ENCODE measurements at places on chromosomes 12 and 14. TPM values are rescaled to one million over a fixed set of nuclear protein-coding genes. Genes with fewer than 3 reads are reported as not detected.

OS9 gene
- 325 TPM for total RNA-seq

LMNTD1 gene
- total RNA-seq, result not detected

WNT1 gene
- total RNA-seq, result not detected

KSR2 gene
- total RNA-seq, result 2.9 TPM

DNA sequence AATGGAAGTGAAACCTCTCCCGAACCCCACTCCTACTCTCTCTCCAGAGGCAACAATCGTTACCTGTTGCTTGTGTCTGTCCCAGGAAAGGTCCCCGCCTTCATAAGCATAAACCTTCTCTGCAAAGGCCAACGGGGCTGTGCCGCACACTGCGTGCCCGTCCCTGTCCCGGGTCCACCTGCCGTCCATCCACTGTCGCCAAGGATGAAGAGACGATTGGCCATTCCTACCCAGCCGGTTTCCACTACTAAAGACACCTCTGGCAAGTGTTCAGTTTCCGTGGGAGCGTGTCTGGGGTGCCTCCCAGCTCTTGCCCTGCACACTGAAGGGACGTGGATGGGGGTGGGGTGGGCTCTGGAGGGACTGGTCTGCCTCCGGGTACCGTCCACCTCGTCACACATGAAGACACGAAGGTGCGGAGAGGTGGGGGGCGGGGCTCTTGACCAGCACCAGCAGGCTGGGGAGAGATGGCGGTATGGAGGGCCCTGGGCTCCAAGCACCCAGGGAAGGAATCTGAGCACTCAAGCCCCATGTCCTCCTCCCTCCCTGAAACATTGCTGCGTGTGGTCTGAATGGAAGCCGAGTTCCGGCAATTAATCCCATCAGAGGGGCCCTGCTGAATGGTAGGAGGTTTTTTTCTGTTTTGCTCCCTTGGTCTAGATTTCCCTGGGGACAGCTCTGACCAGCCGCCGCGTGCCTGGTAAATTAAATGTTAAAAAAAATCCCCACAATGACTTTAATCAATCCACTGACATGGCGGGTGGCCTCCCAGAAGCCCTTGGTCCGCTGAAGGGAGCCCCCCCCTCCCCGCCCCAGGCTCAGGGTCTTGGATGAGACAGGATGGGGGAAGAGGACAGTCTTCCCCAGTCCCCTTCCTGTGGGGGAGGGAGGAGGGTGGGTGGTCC, 4.1 kb upstream of the KIF26A start:
- peaks cover 16% of the 10 kb centered on the region for H3K27me3 ChIP-seq
- H3K4me3 ChIP-seq, result no peak overlapping the region
- no peak overlapping the region for H3K27ac ChIP-seq

DNA sequence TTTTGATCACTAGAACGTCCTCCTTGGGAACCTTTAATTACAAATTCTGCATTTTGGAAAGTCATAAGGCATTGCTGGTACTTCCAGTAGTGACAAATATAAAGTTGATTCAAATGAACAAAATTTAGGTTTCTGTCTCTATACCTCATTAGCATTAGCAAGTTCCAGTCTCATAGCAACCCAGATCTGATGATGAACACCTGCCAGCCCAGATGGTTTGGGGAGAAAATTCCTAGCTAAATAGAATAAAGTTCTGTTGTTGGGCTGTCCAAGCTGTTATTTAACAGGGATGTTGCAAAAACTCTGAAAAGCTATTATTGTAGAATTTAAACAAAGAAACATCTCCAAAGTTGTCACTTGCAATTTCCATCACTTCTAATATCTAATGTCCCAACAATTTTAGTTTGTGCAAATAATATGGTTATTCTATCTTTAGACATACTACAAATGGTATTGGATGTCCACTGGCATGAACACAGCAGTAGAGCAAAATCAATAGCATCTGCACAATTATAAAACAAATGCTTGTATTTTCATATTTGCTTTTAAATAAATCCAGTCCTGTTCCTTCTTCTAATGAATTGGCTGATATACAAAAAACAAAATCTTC, 299.4 kb downstream of the SLC16A7 start:
- no peaks in the 10 kb centered on the region for H3K27me3 ChIP-seq
- no peak overlapping the region for H3K4me3 ChIP-seq
- DNase-seq, result no peak
- no peaks in the 10 kb centered on the region for H3K4me1 ChIP-seq

- H3K27me3 ChIP-seq, result no peaks in the 10 kb centered on the region
- H3K36me3 ChIP-seq, result no peaks in the 10 kb centered on the region
- no peak for DNase-seq
- H3K4me3 ChIP-seq, result no peak overlapping the region
- no peak overlapping the region for H3K27ac ChIP-seq
Measured at GRCh38 chr14:22071006-22071405, 397.4 kb upstream of the OR4E1 start.

DNA sequence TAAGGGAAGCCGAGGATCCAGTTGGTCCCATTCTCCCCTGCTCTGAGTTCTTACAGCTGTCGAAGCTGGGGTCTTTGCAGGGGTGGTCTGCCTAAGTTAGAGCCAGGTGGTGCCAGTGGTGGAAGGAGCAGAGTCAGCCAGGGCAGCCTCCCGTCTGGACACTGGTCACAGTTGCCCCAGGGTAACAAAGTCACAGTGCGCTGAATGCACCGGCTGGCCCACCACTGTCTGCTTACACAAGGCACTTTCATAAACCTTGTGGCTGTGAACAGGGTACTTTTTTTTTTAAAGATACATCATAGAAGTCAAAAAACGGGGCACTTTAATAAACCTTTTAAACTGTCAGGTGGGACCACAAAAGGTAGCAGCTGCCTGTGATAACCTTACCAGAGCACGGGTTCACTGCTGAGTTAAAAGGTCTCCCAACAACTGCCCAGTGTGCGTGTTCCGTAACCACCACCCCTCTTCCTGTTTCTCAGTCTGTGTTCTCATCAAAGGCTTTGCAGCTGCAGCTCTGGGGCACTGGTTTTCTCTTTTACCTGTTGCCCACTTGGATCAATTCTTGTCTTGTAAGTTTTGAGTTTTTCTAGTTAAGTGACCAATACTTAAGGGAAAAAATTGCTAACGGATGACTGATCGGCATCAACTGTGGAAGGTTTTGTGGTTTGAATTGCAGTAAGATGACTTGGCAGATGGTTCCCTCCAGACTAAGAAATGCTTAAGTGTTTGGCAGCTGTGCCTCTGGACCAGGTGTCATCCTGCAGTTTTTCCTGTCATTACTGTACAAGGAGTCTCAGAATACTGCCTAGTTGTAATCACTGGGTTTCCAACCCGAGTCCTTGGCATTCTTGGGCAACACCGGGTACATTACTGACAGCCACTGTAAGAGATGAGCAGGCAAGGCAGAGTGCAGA, 55.9 kb downstream of the DYNC1H1 start:
- no peak overlapping the region for H3K4me3 ChIP-seq
- no peak for DNase-seq
- no peak overlapping the region for H3K27ac ChIP-seq
- no peaks in the 10 kb centered on the region for H3K4me1 ChIP-seq
- peaks cover 74% of the 10 kb centered on the region for H3K36me3 ChIP-seq

DNA sequence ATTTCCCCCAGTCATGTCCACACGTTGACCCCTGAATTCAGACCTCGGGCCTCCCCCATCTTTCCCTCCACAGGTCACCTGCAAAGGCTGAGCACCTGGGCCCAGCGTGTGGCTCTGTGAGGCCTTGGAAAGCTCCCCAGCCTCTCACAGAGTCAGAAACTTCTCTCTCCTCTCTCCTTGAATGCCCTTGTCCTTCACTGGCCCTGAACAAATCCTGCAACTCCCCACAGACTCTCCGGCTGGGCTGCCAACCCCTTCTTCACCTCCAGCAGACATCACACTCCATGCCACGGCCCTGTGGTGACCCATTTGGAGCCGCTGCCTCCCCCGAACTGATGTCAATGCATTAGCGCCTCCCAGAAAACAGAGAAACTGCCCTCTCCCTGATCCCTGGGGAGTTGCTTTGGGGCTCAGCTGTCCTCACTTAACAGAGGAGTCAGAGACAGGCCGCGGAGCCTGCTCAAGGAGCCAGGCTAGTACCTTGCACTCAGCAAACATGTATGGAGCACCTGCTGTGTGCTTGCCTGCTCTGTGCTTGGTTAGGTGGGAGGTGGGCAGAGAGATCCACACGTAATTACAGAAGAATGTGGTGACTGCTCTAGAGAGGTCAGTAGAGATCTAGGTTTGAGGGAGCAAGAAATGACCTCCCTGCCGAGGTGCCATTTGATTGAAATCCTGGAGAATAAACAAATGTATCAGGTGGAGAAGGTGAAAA, 99.2 kb upstream of the PWP1 start:
- peak; percentile 11 for DNase-seq
- H3K4me3 ChIP-seq, result no peak overlapping the region
- H3K4me1 ChIP-seq, result no peaks in the 10 kb centered on the region
- no peaks in the 10 kb centered on the region for H3K27me3 ChIP-seq
- no peak overlapping the region for H3K27ac ChIP-seq

GRCh38 chr14:50599700-50600444, 39.9 kb downstream of the ATL1 start:
- H3K4me3 ChIP-seq, result no peak overlapping the region
- no peaks in the 10 kb centered on the region for H3K36me3 ChIP-seq
- DNase-seq, result no peak
- H3K4me1 ChIP-seq, result no peaks in the 10 kb centered on the region
- no peak overlapping the region for H3K27ac ChIP-seq
- no peaks in the 10 kb centered on the region for H3K27me3 ChIP-seq

- no peak overlapping the region for H3K27ac ChIP-seq
- H3K4me1 ChIP-seq, result no peaks in the 10 kb centered on the region
- no peaks in the 10 kb centered on the region for H3K36me3 ChIP-seq
- DNase-seq, result no peak
- no peak overlapping the region for H3K4me3 ChIP-seq
Measured at GRCh38 chr14:23399136-23399535, 8.9 kb downstream of the MYH6 start.

- H3K27me3 ChIP-seq, result no peaks in the 10 kb centered on the region
- no peaks in the 10 kb centered on the region for H3K36me3 ChIP-seq
- no peak overlapping the region for H3K4me3 ChIP-seq
- H3K4me1 ChIP-seq, result no peaks in the 10 kb centered on the region
- DNase-seq, result no peak
- H3K27ac ChIP-seq, result no peak overlapping the region
Measured at GRCh38 chr14:35897616-35898111, 71.5 kb downstream of the BRMS1L start.

GRCh38 chr14:104795781-104796686, 486 bp upstream of the AKT1 start:
- no peaks in the 10 kb centered on the region for H3K36me3 ChIP-seq
- no peaks in the 10 kb centered on the region for H3K27me3 ChIP-seq
- H3K27ac ChIP-seq, result peak overlapping the region; percentile 91

DNA sequence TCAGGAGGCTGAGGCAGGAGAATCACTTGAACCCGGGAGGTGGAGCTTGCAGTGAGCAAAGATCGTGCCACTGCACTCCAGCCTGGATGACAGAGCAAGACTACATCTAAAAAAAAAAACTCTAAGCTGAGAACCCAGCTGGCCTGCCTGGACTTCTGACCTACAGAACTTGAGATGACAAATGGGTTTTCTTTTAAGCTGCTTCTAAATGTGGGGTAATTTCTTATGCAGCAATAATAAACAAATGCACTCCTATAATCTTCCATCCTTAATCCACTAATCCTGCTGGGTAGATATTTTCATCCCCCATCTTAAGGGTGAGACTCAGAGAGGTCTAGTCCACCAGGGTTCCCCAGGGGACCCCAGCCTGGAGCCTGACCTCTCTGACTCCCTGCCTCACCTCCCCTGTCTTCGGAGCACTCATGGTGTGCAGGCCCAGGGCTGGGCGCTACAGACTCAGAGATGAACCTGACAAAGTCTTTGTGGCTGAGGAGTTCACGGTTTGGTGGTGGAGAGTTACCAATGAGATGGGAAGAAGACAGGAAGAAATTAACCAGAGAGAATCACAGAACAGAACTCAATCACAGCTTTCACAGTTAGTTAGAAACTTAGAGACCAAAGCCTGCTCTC, 39.7 kb upstream of the BDKRB2 start:
- H3K4me3 ChIP-seq, result no peak overlapping the region
- H3K4me1 ChIP-seq, result no peaks in the 10 kb centered on the region

GRCh38 chr14:99592933-99593753, 10.9 kb downstream of the CCDC85C start:
- H3K27me3 ChIP-seq, result no peaks in the 10 kb centered on the region
- no peak for DNase-seq
- H3K27ac ChIP-seq, result no peak overlapping the region
- peaks cover 23% of the 10 kb centered on the region for H3K4me1 ChIP-seq
- H3K4me3 ChIP-seq, result no peak overlapping the region
- H3K36me3 ChIP-seq, result no peaks in the 10 kb centered on the region

DNA sequence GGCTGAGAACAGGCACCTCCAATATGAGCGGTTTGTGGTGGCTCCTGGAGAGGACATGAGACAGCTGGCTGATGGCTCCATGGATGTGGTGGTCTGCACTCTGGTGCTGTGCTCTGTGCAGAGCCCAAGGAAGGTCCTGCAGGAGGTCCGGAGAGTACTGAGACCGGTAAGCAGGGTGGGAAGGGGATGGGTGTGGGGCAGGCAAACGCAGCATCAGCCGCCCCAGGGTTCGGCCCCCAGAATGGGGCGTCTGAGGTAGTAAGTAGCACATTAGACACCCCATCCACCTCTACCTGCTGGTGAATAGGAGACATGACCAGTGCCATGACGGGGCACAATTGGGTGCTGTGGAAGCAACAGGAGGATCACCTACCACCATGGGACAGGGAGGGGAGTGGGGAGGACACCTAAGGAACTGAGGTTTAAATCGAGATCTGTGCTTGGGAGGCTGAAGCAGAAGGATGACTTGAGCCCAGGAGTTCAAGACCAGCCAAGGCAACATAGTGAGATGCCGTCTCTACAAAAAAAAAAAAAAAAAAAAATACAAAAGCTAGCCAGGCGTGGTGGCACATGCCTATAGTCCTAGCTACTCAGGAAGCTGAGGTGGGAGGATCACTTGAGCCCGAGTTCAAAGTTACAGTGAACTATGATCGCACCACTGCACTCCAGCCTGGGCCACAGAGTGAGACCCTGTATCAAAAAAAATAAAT, 25.5 kb downstream of the ITGA7 start:
- DNase-seq, result no peak
- H3K36me3 ChIP-seq, result no peaks in the 10 kb centered on the region
- H3K27me3 ChIP-seq, result no peaks in the 10 kb centered on the region
- no peaks in the 10 kb centered on the region for H3K4me1 ChIP-seq
- H3K4me3 ChIP-seq, result peak overlapping the region; percentile 66
- H3K27ac ChIP-seq, result no peak overlapping the region

DNA sequence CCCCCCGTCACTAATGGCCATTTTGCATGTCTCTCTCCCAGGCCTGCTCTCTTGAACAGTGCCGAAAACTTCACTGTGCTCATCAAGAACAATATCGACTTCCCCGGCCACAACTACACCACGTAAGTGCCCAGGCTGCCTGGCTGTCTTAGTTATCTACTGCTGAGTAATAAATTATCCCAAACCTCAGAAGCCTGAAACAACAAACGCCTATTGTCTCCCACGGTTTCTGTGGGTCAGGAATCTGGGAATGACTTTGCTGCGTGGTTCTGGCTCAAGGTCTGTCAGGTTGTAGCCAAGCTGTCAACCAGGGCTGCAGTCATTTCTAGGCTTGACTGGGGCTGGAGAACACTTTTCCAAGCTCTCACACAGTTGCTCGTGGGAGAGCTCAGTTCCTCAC, 32.6 kb downstream of the P2RX7 start:
- H3K36me3 ChIP-seq, result no peaks in the 10 kb centered on the region
- no peak for DNase-seq
- H3K4me3 ChIP-seq, result no peak overlapping the region
- H3K27ac ChIP-seq, result no peak overlapping the region
- H3K4me1 ChIP-seq, result no peaks in the 10 kb centered on the region

- peak; percentile 19 for DNase-seq
- no peaks in the 10 kb centered on the region for H3K4me1 ChIP-seq
- H3K4me3 ChIP-seq, result no peak overlapping the region
- H3K27me3 ChIP-seq, result no peaks in the 10 kb centered on the region
- H3K36me3 ChIP-seq, result no peaks in the 10 kb centered on the region
Measured at GRCh38 chr12:96687719-96688118, 198.3 kb downstream of the CFAP54 start.
